Left colon (tissue), 2 donors: ENCODE measurements at places on chromosomes 7 and 10. TPM values are rescaled to one million over a fixed set of nuclear protein-coding genes. Genes with fewer than 3 reads are reported as not detected.

- DNase-seq, result no peak
Observed at GRCh38 chr10:92126100-92126650, 164.7 kb downstream of the CPEB3 start.

GRCh38 chr7:98836811-98837629, 32.8 kb downstream of the TMEM130 start:
- DNase-seq, result no peak

GRCh38 chr7:137544453-137545058, 201.0 kb upstream of the PTN start:
- no peak for DNase-seq

- DNase-seq, result no peak
Observed at GRCh38 chr10:101021692-101022251, 9.2 kb downstream of the PDZD7 start.

DNA sequence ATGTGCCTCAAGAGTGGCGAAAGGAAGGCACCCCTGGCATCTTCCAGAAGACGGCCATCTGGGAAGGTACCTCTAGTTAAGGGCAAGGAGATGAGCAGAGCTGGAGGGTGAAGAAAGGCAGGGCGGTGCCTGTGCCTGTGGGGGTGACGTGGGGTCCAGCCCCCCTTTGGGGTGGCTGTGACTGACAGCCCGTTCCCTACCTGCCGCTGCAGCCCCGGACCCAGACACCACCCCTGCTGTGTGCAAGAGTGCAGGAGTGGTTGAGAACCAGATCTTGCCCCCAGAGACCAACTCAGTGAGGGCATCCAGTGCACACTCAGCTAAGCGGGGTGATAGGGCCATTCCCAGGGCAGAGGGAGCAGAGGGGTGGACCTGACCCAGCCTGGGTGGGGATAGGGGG, 4.3 kb upstream of the MUC17 start:
- no peak for DNase-seq

GRCh38 chr10:131239450-131239849, 72.1 kb downstream of the TCERG1L start:
- DNase-seq, result no peak

DNA sequence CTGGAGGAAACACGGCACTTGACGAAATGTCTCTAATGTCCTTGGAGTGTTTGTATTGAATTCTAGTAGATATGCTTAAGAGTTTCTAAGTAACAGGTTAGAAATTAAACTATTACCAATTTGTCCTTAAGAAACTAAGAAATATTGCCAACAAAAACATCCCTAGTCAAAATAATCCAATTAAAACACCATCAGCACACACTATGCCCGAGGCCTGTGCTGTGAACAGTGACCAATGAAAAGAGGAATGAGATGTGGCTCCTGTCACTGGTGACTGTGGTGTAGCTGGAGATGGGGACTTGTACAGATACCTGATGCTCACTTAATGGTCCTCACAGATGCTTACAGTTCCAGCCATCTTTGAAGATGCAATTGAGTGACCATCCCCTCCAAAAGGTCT, 651.1 kb downstream of the SORCS3 start:
- no peak for DNase-seq

DNA sequence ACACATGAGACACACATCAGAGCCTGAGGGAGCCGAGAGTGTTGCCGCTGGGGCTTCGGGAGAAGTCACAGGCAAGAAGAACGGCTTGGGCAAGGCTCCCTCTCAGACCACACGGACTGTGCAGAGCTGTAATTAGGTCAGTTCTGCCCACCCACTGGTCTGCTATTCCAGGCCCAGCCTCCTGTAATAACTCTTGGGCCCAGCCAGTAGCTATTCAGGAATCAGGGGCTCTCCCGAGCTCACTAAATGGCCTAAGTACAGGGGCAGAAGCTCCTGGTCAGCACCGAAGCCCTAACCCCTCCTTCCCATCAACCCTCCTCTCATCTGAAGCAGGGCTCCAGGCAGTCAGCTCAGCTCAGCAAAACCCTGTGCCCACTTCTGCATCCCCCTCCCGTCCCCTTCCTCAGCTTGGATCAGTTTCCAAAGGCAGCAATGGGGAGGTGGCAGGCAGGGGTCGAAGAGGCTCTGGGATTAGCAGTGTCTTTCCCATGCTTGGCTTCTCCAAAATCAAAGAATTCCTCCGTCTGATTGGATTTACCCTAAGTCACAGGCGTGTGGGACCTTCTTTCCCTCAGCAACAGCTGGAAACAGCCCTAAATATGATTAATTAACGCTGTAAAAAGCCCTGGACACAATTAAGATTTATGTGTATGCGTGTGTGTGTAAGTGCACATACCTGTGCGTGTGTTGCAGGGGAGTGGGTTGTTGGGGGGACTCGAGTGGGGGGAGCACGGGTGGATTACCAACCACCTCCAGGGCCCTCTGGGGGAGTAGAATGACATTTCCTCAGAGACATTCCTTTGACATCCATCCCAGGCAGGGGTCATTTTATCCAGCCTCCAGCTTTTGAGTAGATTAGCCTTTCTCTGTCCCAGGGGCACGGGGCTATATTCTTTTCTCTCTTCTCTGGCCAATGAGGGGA, 48.4 kb upstream of the BTRC start:
- DNase-seq, result no peak

DNA sequence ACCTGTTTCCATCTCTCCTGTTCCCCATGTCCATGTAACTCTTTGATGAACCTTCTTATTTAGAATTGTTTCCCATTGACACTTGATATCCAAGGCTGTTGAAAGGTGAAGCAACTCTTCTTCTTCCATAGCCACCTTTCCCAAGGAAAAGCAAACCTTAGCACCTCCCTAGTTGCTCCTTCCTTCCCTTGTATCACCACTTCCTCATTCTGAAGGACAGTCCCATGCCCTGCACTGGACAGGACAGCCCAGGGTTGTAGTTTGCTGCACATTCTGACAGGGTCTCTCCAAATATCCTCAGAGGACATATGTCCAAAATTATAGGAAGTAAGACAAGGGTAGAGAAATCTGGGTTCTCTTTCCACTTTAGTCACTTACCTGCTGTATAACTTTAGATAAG, 6.2 kb downstream of the CUZD1 start:
- no peak for DNase-seq

DNA sequence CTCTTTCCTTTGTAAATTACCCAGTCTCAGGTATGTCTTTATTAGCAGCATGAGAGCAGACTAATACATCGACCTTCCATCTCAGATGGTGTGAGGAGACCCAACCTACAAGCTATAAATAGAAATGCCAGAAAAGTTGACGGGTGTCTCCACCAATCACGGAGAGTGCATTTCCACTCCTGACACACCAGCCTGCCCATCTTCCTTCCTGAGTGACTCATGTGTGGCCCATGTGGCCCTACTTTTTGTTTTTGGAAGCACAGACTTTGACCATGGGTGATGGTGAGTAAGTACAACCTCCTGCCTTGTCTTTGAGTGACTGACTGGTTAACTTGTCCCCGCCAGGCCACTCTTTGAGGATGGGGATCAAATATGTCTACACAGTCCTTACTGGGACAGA, 147.0 kb downstream of the OAT start:
- DNase-seq, result no peak

- no peak for DNase-seq
Observed at GRCh38 chr10:121910673-121911420, 17.0 kb downstream of the ATE1 start.

GRCh38 chr7:42414028-42414427, 177.0 kb upstream of the GLI3 start:
- no peak for DNase-seq

DNA sequence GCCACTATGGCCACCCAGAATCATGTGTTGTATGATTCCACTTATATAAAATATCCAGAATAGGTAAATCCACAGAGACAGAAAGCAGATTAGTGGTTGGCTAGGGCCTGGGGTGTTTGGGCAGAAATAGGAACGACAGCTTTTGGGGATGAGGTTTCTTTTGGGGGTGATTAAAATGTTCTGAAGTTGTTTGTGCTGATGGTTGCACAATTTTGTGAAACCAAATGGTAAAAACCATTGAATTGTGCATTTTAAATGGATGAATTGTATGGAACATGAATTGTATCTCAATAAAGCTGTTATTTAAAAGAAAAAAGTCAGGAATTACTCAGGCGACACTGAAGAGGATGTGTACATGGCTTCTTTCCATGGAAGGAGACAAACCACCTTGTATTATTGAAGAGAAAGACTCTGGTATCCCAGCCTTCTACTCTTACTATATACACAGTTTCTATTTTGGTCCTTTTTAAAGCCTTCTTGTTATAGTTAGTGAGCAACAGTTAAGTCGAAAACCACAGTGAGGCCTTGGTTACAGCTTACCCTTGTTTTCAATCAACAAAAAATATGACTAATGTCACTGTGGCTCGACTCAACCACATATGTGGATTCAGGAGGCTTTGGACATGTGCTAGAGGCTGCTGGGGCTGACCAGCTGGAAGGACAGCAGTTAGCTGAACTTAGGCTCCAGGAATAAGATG, 57.1 kb upstream of the KMT2E start:
- DNase-seq, result no peak

- no peak for DNase-seq
Observed at GRCh38 chr10:103736763-103737162, 118.6 kb downstream of the SH3PXD2A start.

DNA sequence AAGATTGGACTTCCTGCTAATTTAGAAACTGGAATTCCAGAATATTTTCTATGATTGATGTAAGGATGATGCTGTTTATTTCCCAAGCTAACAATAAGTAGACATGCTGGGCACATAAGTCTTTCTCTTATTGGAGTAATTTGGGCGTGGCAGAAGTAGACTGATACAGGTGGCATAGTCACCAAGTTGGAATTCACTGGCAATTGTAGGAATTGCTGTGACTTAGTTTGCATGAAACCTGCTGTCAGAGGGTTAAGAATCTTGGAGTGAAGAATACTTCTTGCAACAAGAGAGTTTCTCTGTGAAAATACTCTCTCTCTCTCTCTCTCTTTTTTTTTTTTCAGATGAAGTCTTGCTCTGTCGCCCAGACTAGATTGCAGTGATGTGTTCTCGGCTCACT, 569.7 kb downstream of the REEP3 start:
- no peak for DNase-seq

GRCh38 chr10:5447611-5448071, 35.3 kb downstream of the NET1 start:
- no peak for DNase-seq

DNA sequence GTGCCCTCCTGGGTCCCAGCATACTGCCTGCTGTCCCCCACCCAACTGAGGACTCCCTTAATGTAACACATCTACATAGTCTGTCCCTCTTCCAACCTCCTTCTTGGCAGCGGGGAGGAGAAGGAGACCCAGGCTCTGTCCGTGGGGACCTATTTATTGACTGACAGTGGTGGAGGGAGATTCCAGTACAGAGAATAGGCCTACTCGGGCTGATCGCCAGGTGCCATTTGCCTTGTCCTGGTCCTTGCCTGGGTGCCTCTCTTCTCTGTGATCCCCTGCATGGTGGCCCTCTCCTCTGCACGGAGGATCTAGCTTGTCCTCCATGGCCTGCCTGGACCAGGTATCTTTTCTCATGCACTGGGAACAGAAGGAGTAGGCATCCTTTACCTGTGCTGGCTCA, 17.0 kb downstream of the GHRHR start:
- DNase-seq, result no peak

- DNase-seq, result no peak
Observed at GRCh38 chr7:143733876-143734275, 23.6 kb downstream of the CTAGE6 start.

- DNase-seq, result no peak
Observed at GRCh38 chr10:78082636-78083035, 49.0 kb downstream of the RPS24 start.

DNA sequence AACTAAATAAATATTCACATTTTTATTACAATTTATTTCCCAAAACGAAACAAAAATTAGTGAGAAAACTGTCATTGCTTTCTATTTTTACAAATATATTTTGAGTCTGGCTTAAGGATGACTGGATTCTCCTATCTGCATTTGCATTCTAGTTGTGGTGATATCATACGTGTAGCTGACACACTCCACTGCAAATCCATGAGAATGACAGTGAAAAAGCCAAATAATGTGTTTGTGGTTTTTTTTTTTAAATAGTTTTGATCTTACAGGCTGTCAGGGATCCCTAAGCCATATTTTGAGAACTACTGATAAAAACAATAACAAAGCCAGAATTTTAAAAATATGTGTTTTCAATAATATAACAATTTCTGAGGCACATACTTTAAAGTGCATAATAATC, 5.8 kb upstream of the STAMBPL1 start:
- DNase-seq, result no peak

- DNase-seq, result no peak
Observed at GRCh38 chr7:27779873-27780272, 39.9 kb downstream of the TAX1BP1 start.

GRCh38 chr10:75740541-75740940, 309.1 kb downstream of the LRMDA start:
- DNase-seq, result no peak

DNA sequence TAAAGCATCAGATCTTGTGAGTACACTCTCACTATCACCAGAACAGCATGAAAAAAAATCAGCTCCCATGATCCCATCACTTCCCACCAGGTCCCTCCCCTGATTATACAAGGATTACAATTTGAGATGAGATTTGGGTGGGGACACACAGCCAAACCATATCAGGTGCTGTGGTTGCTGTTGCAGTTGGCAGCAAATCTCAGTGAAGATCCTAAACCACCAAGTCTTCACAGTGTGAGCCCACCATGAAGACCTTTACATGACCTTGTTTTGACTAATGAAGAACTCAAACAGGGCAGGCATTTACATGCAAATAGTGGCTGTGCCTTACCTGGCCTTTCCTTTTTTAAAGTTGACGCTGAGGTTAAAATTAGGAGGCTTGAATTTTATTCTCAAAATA, 242.6 kb downstream of the ACTR3B start:
- DNase-seq, result no peak

DNA sequence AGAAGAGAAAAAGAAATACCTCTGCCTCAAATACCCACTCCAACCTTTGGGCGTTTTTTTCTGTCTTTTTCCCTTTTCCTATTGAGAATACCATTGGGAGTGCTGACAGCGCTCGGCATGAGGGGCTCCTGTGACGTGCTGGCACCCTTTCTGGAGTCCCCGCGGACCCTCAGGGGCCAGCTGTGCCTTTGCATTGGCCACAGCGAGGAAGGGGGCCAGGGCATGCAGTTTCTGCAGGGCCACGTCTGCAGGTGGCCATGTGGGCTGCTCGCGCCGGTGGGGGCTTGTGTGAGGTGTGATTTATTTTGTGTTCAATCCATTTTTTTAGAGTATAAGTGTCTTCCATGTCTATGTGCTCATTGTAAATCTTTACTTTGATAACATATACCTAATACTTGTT, 57.4 kb downstream of the INPP5A start:
- DNase-seq, result no peak

OGA gene
- 81.9 TPM for total RNA-seq

BAMBI gene
- 0.85 TPM for total RNA-seq

CYP26A1 gene
- not detected for total RNA-seq

KLLN gene
- 1.3 TPM for total RNA-seq

SPDYE9 gene
- total RNA-seq, result not detected

ACHE gene
- total RNA-seq, result 29.2 TPM

SRRM3 gene
- total RNA-seq, result 0.92 TPM

FZD8 gene
- total RNA-seq, result 25.5 TPM

MGMT gene
- 16.1 TPM for total RNA-seq
